ENCODE measurements at places on chromosomes 1 and 21.

- peak; percentile 54 for DNase-seq
These were observed 12.5 kb downstream of the RGS8 start for GRCh38 chr1:182671750-182672486.

DNA sequence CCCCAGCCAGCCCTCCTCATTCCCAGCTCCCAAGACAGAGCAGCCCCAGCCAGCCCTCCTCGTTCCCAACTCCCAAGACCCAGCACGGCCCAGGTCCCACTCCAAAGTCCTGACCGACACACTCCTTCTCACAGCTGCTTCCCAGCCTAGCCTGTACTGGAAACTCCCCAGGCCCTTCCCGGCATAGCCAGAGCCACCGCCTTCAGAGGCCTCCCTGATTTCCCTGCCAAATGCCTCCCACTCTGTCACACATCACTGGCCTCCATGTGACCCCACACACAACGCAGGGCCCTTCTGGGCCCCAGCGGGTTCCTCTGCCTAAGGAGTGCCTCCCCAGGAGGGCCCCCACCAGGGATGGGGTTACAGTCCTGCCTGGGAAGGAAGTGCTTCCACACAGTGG is 2.8 kb downstream of the UBE2J2 start:
- DNase-seq, result no peak

DNA sequence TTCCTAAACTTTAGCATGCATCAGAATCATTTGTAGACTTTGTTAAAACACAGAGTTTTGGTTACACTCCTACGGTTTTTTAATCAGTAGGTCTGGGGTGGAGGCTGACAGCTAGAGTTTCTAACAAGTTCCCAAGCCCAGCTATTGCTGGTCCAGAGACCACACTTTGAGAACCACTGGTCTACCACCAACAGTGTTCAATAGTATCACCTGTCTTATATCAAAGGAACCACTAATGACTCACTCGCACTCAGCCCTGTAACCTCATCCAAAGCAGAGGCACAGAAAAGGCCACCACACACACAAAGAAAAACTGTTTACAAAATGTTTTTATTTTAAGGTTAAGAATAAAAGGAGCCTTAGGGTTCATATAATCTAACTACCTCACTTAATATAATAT is 68.7 kb downstream of the HIVEP3 start:
- DNase-seq, result no peak

DNA sequence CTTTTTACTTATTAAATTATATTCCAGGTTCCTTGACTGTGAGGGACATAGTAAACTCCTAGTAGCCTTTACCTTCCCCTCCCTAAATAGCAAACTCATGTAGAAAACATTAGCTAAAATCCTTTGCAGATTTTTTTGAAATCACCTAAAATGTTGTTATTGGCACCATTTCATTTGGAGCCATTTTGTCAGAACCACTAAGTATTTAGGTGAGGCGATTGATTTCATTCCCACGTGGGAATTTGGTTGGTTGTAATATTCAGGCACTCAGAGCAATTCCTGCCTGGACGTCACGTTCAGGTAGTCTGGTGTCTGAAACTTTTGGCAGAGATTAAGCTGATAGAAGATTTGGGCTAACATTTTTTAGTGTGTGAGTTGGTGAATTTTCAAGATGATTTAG is 84.3 kb downstream of the CAMTA1 start:
- DNase-seq, result no peak

DNA sequence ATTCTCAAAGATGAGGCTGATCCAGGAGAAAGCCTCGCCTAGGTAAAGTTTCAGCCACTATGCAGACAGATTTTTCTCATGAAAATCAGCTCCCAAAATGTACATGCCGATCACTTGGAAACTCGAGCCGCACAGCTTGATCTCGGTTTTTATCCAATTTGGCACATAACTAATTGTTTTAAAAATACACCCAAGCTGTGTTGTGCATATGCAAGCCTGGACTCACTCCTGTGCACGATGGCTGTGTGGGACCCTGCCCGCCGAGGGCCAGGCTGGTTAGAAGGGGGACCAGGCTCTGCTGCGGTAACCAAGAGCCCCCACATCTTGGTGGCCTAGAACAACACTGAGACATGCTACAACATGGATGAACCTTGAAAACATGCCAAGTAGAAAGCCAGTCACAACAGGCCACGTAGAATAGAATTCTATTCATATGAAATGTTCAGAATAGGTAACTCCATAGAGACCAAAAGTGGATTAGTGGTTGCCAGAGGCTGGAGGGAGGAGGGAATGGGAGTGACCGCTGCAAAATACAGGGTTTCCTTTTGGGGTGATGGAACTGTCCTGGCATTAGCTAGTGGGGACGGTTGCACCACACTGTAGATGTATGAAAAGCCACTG is 16.1 kb upstream of the LDLRAP1 start:
- DNase-seq, result no peak

GRCh38 chr1:242554577-242554976 is 30.1 kb upstream of the PLD5 start:
- DNase-seq, result no peak

DNA sequence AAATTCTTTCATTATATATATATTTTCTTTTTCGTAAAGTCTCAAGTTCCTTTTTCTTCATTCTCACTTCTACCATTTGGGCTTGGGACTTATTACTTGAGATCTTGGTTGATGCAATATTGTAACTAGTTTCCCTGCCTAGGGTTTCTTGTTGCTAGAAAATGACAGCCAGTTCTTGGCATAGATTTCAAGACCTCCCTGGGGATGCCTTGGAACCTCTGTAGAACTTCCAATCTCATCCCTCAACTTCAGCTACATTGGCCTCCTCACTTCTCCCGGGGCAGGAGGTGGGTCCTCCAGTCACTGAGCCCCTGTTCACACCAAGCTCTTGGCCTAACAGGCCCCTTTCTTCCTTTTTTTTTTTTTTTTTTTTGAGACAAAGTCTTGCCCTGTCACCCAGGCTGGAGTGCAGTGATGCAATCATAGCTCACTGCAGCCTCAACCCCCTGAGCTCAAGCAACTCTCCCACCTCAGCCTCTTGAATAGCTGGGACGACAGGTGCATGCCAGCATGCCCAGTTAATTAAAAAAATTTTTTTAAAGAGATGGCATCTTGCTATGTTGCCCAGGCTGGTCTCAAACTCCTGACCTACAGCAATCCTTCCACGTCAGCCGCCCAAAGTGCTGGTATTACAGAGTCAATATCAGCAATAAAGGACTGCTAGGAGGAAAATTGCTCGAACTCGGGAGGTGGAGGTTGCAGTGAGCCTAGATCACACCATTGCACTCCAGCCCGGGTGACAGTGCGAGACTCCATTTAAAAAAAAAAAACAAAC is 33.1 kb downstream of the MAP3K7CL start:
- DNase-seq, result no peak

- DNase-seq, result no peak
These were observed 40.8 kb downstream of the WNT2B start for GRCh38 chr1:112549590-112549989.

DNA sequence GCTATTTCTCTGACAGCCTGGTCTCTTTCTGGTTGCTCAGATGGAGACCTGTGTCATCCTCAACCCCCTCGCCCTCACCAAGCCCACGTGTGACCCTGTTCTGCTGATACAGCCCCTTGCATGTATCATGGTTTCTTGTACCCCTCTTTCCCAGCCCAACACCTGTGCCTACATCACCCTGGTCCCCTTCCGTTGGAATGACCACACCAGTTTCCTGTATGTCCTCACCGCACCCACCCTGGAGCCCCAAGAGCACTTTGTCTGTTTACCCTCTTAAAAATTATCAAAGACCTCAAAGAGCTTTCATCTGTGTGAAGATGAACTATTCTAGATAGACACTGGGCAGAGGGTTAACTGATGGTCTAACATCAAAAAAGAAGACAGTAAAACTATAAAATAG is 179.5 kb downstream of the GALNT2 start:
- DNase-seq, result no peak

GRCh38 chr21:31395268-31395667 is 51.2 kb upstream of the TIAM1 start:
- no peak for DNase-seq

All from NCI-H526 (cell line).